Right atrium auricular region (tissue), 2 donors: ENCODE measurements at places on chromosomes 4 and X. TPM values are rescaled to one million over a fixed set of nuclear protein-coding genes. Genes with fewer than 3 reads are reported as not detected.

Gene MAGEB10
- not detected for total RNA-seq

Gene MGARP
- total RNA-seq = 7.1 TPM

- DNase-seq = no peak
These were observed at the start of gene HS6ST2 for GRCh38 chrX:132958091-132958703. Gene HS6ST2, minus strand, starts transcription at chrX:132958629.

Gene PLCXD1
- 2.2 TPM for total RNA-seq

Gene PHOX2B
- total RNA-seq = not detected

Gene RNF128
- 0.55 TPM for total RNA-seq

Gene INPP4B
- total RNA-seq = 15.3 TPM

GRCh38 chrX:10667143-10667542, 46.8 kb upstream of the MID1 start:
- DNase-seq = no peak

GRCh38 chr4:6085691-6086628, 67.7 kb upstream of the C4orf50 start:
- no peak for DNase-seq

- no peak for DNase-seq
These were observed 261.5 kb upstream of the IGFBP7 start for GRCh38 chr4:57371671-57372070.

Gene FANCB
- total RNA-seq = 0.59 TPM

GRCh38 chrX:57380026-57380796, 93.7 kb downstream of the FAAH2 start:
- DNase-seq = no peak

- peak; percentile 70 for DNase-seq
These were observed 8.6 kb upstream of the JADE3 start for GRCh38 chrX:46903458-46904242.

DNA sequence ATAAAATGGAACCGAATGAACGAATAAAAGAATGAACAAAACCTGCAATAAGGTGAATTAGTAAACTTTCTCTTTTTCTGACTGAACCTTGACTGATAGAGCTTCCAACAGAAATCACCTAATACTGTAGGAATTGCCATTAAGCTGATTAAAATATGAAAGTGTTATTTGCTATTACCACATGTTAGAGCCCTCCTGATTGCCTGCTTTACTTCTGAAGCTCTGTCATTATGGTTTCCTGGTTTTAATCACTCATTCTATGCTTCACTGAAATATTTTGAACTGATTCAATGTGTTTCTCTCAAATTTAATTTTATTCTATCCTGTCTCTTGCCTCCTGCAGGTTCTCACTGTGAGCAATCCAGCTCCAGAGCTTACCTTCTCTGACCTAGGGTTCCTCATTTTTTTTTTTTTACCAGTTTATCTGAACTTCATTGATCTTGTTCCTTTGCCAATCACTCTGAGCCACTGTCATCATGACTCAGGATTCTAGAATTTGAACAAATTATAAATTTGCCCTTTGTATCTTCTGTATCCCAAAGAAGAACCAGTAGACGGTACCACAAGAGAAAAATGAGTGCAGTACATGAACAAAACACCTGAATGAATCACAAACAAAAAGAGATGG, 48.1 kb upstream of the UGT2B15 start:
- no peak for DNase-seq

Gene C4orf46
- 4.2 TPM for total RNA-seq

- DNase-seq = no peak
These were observed 634.7 kb upstream of the BOD1L1 start for GRCh38 chr4:14262221-14262620.

DNA sequence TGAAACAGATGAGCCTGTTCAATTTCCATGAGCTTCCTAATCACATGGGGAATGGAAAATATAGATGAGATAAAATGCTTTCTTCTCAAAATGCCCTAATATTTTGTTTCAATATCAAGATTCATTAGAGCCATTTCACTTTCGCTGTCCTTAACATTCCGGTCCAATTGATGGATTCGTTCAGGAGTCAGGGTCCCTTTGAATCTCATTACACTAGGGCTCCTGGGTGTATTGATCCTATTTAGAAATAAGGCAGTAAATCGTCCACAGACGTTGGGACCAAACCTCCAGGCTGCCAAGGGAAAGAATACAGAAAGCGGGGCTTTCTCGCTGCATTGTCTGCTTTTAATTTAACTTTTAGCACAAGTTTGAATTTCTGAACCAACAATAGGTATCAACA, 20.6 kb upstream of the CRMP1 start:
- DNase-seq = no peak

Gene GYPA
- total RNA-seq = not detected

- no peak for DNase-seq
These were observed 20.4 kb upstream of the DCTD start for GRCh38 chr4:182937268-182938204.

DNA sequence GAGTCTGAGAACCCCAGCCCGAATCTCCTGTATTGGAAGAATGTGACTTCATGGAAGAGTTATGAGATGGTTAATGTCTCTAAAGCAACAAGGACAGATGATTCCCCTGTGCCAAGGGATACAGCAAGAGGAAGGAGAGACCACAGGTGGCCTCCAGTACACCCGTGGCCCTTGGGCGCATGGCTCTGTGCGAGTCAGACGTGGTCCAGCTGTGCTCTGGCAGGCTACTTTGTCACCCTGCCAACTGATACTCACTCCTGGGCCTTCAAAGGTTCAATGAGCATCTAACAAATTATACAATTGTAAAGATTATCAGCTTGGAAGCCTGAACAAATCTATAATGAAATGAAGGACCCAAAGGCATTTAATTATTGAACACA, 71.7 kb downstream of the NYX start:
- DNase-seq = no peak

DNA sequence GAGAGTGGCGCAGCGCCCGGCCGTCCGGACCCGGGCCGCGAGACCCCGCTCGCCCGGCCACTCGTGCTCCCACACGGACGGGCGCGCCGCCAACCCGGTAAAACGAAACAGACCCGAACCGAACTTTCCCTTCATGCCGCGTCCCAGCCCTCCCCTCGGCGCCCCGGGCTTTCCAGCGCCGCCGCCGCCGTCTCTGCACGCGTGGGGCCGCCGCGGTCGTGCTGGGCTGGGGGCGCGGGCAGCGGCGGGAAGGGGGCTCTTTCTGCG, 222 bp downstream of the SMAD1 start:
- no peak for DNase-seq

DNA sequence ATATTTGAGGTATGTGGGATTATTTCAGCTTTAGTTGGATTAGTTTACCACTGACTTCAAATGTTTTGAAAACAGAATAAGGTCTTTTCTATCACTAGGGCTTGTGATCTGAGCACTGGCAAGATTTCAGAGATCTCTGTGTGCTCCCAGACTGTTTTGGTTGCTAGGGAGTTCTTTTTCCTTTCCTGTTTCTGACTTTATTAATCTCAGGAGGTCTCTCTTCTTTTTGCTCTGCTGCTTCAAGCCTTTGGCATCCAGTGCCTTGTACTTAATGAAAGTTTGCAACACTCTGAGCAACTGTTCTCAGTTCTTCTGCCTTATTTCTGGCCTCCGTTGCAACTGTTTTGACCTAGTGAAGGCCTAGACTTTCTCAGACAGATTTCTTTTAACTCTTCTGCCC, 32.1 kb upstream of the PAQR3 start:
- DNase-seq = no peak

- DNase-seq = no peak
These were observed 56.6 kb downstream of the FAM193A start for GRCh38 chr4:2593003-2593402.

- no peak for DNase-seq
These were observed 8.7 kb downstream of the GASK1B start for GRCh38 chr4:158163941-158164767.

DNA sequence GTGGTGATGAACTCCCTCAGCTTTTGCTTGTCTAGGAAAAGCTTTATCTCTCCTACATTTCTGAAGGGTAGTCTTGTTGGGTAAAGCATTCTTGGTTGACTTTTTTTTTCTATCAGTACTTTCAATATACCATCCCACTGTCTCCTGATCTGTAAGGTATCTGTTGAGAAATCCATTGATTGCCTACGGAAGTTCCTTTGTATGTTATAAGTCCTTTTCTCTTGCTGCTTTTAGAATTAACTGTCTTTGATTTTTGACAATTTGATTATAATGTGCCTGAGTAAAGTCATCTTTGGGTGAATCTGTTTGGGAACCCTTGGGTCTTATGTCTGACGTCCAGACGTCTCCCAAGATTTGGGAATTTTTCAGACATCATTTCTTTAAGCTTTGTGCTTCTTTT, 30.8 kb downstream of the SCLT1 start:
- DNase-seq = no peak

DNA sequence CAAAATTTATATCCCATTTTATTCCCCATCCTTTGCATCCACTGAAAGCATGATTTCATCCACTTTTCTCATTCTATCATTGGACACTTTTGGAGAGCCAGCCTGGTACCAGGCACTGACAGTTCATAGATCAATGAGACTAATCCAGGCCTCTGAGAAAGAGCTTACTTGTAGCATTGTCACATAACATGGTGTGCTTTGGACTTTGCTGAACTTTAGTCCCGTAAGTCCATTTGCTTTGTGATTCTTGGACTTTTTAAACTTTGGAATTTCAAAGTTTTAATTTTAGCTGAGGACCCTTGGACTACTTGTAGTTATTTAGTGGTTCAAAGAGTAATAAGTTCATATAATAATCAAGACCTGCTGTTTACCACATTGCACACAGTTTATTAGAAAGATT, 11.5 kb downstream of the LIAS start:
- DNase-seq = no peak

- no peak for DNase-seq
These were observed 135.9 kb downstream of the SLC4A4 start for GRCh38 chr4:71474731-71475130.

Gene SPARCL1
- 501 TPM for total RNA-seq

DNA sequence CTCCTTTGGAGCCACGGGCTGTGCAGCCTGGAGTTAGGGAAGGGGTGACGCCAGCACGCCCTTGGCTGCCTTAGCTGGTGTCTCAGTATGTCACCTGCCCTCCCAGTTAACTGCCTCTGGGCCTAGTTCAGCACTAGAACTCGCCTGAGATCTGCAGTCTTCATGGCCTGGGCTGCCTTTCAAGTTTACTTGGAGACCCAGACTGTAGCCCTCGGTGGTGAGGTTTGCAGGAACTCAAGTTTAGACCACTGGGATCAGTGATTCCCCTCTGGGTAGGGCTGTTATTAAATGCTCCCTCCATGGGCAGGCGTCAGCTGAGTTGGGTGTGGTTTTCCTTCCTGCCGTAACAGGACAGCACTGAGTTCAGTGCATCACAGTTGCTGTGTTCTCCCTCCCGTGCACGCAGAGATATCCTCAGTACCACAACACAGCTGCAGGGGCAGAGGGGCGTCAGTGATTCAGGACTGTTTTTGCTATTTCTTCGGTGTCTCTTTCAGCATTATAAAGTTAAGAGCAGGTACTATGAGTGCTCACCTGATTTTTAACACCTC, 30.5 kb downstream of the PLAC8 start:
- DNase-seq = no peak

GRCh38 chr4:118767109-118767508, 68.8 kb downstream of the SEC24D start:
- DNase-seq = no peak
